GM04504 (cell line): ENCODE measurements at places on chromosomes 5 and 9.

DNA sequence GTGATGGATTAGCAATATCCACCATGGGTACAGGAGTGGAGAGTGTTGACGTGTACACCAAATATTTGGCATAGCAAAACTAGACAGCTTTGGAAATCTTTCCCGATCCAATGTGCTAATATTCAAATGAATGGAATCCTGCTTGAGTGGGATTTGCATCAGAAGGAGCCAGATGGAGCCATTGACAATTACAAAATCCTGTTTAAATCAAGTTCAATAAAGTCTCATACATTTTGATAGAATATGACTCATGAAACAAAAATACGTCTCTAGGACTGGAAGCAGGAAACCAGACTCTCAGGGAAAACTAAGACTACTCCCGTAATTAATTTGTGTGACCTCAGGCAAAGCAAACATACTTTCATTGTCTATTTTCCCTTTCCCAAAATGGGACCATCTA lies 13.0 kb downstream of the TNC start:
- DNase-seq = no peak

GRCh38 chr5:38916802-38917201 lies 71.0 kb downstream of the OSMR start:
- no peak for DNase-seq

GRCh38 chr5:139653616-139654015 lies 5.5 kb downstream of the CXXC5 start:
- no peak for DNase-seq

DNA sequence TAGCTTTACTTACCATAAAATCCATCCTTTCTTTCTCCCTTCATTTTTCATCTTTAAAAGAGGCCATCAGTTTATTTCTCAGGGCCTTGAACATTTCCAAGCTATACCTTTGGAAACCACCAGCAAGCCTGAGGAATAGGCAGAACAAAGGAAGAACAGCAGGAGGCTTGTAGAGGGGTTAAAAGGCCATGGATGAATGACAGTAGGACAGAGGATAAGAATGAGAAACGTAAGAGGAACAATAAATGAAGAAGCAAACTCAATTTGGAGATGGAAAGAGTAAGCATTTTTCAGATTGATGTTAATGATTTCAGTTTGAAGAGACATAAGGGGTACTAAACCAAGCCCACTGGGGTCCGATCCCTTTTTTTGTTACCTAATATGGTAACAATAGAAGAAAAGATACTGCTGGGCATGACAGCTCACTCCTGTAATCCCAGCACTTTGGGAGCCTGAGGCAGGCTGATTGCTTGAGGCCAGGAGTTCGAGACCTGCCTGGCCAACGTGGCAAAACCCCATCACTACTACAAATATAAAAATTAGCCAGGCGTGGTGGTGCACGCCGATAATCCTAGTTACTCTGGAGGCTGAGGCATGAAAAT lies 106.6 kb upstream of the NMUR2 start:
- DNase-seq = no peak

GRCh38 chr5:43623048-43623680 lies 20.2 kb downstream of the NNT start:
- no peak for DNase-seq

DNA sequence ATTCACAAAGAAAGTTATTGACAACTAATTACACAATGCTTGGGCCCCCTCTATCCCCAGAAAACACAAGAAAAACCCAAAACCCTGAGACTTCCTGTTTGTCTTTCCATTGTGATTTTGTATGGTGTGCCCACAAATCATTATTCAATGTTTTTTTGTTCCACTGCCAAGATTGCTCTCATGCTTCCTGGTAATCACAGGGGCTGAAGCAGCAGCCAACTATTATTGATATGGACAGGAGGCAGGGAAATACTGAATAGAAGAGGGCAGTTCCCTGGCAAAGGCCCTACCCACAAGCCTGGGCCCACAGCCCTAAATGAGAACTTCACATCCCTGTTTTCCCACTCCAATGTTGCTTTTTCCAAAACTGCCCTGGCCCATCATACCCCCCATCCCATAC lies 21.5 kb upstream of the RFK start:
- DNase-seq = no peak

DNA sequence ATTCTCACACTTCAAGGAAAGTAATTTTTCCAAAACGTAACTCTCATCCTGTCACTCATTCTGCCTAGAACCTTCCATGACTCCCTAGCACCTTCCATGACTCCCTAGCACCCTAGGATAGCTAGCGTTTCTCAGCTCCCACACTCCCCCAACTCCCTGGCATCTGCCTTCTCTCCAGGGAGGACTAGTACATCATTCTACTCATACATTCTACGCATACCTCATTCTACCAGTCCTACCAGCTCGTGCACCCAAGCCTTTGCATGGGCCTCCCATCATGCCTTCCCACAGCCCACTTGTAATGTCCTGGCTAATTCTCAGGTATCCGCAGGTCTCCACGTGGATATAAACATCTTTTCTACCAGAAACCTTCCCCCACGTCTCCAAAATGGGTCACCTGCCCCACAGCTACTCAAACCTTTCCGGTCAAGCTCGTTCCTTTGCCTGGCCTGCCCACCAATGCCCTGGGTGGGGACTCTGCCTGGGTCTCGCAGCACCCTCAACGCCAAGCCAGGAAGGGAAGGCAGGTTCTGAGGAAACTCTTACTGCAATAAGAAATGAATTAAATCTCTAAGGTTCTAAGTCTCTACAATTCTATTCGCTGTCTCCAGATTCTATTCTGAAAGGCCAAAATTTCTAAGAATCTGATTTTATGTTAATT lies 930 bp downstream of the ANKS6 start:
- DNase-seq = no peak

GRCh38 chr5:82985763-82986162 lies 91.4 kb downstream of the TMEM167A start:
- DNase-seq = no peak

- no peak for DNase-seq
Observed at GRCh38 chr9:5868235-5868634, 22.5 kb upstream of the MLANA start.

- DNase-seq = no peak
Observed at GRCh38 chr9:268616-269015, 54.0 kb downstream of the DOCK8 start.

DNA sequence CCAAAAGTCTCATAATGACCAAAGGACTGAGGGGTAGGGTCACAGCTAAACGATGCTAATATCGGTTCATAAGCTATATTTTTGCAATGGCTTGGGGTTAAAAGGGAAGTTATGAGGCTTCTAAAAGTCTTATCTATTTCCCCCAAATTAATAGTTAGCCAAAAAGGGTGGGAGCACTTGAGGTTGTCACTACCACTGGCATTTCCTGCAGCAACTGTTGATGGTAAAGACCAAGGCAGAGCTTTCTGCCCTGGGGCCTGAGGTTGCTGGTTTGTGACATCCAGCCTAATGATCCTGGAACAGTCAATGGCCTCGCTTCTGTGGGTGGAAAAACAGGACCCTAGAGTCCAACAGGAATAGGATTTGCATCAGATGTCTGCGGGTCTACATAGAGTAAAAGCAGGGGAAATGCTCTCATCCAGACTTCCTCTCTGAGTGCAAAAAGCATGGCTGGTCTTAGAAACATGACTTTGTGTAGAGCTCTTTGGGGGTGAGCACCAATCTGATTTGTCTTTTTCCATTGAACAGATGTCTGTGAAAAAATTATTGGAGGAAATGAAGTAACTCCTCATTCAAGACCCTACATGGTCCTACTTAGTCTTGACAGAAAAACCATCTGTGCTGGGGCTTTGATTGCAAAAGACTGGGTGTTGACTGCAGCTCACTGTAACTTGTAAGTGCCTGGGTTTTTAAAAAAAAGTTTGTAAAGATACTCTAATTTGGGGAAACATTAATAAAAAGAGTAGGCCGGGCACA lies 2.7 kb downstream of the GZMA start:
- no peak for DNase-seq

DNA sequence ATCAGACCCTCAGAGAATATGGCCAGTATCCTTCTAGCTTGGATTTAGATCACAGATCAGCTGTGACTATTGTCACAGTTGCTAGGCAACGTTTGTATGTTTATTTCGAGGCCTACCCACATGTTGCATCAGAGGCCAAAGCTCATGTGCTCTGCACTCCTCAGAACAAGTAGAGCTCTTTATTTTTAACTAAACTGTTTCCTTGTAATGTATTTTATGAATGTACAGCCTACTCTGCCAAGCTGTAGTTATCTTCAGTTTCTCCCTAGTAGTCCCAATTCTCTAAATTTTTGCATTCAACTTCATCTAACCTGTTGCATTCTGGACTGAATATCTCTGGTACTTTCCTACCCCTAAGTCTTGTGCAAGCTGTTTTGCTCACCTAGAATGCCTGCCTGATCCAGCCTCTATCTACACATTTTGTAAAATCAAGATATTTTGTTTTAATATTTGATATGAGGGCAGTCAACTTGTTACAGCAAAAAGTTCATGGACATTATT lies 52.8 kb downstream of the CAST start:
- peak; percentile 72 for DNase-seq

DNA sequence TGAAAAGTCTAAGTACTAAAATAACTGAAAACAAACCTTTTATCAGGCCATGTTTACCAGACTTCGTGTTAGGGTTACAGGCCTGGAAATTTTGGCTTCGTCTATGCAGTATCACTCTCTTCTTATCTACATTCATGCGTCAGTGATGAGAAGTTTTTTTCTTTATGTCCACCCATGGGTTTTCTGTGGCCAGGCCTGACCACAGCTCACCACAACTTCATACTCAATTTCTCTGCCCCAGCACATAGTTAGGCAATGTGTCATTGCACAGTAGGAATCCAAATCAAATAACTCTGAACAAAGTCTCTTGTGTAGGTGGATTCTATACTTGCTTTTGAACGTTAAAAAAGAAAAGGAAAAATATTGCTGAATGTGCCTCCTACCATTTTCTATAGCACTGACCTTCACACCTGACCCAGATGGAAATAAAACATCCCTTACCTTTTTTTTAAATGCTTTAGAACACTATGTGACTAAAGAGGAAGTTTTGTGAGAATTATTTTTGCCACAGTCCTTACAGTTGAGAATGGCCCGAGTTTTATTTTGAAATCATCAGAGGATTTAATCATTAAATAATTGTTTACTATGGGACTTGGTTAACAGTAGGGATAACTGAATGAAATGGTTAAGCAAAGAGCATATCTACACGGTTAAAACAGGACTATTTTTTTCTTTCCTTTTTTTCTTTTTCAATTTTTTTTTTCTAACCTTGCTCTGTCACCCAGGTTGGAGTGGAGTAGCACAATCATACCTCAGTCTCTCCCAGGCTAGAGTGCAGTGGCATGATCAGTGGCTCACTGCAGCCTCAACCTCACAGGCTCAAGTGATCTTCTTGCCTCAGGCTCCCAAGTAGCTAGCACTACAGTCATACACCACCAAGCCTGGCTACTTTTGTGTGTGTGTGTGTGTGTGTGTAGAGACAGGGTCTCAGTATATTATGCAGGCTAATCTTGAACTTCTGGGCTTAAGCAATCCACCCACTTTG lies 1247.0 kb upstream of the ACO1 start:
- DNase-seq = no peak

DNA sequence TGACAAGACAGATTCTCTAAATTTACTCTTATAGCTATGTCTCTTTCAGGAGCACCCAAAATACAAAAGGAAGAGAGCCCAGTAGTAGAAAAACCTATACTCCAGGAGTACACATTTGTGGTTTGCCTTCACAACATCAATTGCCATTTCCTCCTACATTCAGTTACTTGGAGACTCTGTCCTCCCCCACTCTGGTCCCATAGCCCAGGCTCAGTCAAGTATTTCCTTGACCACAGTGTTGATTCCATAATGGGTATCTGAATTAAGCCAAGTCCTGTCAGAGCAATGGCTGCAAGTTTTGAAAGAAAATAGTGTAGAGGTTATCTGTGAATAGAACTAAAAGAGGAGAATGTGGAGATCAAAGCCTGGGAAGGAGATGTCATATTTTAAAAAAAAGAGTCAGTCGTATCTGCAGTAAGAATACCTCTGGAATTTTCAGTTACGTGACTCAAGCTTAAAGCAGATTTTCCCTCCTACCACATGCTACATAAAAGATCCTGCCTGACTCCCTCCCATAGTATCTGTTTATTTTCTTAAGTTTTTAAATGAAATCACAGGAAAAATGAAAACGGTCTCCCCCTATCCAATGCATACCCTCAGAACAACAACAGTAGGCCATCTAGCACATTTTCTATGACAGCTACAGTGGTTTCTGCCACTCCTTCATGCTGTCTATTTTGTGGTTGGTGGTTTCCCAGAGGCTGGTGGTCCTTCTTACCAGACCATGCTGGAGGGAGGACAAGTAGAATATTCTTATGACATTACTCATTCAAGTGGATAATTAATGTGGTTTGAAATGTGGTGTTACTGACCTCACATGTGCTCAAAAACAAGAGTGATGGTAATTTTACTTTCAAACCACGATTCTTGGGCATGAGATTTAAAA lies 249.7 kb upstream of the TMEM161B start:
- no peak for DNase-seq

GRCh38 chr5:31213705-31214121 lies 20.2 kb downstream of the CDH6 start:
- no peak for DNase-seq

DNA sequence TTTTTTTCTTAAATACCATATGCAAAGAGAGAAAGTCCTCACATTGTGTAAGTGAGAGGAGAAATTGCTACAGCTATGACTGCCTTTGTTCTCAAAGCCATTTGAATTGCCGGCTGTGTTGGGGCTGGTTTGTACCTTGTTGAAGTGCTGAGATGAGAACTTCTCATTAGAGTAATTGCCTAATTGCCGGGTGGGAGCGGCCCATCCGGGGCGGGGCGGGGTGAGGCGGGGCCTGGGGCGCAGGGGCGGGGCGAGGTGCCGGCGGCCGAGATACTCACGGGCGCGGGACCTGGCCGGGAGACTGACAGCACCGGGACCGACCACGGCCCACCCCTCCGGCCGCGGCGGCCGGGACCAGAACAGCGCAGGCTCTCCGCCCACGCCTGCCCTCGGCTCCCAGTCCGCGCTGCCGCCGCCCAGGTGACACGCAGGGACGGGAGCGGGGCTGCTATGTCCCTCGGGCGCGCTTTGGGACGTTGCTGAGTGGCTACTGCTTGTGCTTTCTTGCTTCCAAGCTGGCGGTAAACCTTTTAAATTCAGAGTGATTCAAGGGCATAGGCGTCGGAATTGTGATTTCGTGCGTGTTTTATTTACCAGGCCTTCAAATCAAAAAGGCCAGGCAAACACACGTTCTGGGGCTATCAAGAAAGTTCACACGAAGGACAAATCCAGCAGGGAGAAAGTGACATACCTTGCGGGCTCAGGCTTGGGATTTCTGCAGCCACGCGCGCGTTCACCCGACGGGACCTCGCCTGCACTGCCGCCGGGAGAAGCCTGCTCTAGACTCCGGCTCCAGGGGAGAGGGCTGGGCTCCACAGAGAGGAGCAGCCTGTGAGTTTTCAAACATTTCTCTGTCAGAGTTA lies 269.1 kb downstream of the FANCC start:
- DNase-seq = no peak
